ENCODE measurements at places on chromosomes 2 and 18. TPM values are rescaled to one million over a fixed set of nuclear protein-coding genes. Genes with fewer than 3 reads are reported as not detected.

- DNase-seq, result no peak
These were observed 36.8 kb downstream of the HS6ST1 start for GRCh38 chr2:128281852-128282245.

TMEM198 gene
- total RNA-seq, result 0.37 TPM

DNA sequence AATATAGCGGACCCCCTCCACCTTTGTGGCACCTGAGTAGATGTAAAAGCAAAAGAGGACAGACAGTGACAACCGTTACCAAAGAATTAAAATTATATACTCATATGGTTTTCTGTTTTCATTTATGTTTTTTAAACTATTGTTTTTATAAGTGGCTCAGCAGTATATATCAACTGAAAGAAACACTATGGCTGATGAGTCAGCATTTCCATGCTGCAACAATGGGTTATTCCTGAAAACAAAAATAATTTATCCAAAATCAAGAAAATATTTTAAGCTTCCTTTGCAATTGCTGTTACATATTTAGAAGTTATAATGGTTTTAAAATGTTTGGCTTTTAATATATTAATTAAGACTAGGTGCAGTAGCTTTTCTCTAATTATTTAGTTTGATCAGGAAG, 17.7 kb downstream of the MRPS9 start:
- no peak for DNase-seq

DNA sequence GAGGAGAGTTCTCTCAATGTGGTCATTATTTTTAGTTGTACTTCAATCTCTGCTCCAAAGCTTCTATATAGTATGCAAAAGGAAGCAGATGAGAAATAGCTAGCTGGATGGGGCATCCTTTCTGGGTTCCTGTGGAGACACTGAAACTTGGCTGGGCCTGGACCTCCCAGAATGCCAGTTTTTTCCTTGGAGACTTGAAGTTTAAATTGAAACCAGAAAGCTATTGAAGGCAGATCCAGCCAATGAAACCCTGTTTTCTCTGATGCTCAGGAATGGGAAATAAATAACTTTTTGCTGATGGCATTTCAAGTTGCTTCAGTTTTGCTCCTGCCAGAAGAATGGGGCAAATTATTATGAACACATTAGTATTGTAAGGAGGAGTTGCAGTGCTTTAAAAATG, 2.9 kb downstream of the SETBP1 start:
- DNase-seq, result no peak

DNA sequence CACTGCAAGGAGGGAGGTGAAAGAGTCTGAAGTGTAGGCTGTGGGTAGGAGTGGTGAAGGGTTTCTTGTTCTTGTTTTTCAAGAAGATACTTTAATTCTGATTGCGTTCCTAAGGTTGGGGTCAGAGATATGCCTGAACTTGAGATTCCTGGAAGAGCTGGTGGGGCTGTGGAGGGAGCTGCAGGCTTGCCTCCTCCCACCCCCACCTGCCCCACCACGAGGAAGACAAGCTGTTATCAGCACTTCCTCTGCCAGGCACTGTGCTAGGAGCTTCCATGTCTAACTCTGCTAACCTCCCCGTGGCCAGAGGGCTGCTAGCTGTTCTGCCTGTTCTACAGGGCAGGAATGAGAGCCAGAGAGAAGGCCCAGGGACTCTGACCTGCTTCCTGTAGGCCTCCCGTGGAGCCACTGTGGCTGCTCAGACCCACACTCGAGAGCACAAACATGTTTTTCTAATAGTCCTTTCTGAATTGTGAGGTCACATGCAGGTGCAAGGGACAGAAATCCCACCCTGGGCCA, 13.7 kb downstream of the ANKRD23 start:
- no peak for DNase-seq

RPRM gene
- total RNA-seq, result not detected

DNA sequence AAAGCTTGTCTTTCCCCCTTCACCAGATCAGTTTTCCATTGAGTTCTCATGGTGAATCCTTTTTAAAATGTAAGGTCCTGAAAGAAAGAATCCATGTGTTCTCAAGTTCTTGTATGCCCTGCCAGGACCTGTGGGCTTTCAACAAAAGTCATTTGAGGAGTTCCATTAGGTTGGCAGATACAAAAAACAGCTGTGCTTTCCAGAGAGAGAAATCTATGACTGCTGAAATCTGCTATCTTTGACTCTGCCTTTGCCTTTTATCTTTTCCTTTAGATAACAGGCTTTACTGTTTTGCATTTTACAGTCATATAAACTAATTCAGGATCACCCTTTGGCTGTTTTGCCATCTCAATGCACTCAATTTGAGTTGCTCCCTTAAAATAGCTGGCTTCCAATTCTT, 59.7 kb downstream of the CXCR4 start:
- no peak for DNase-seq

- DNase-seq, result no peak
These were observed 17.5 kb upstream of the KANSL1L start for GRCh38 chr2:210188755-210189154.

GRCh38 chr2:34998741-34999140, 1356.8 kb upstream of the CRIM1 start:
- DNase-seq, result no peak

GRCh38 chr2:37472959-37473358, 128.5 kb downstream of the QPCT start:
- no peak for DNase-seq

RAD51AP2 gene
- not detected for total RNA-seq
